ENCODE measurements at places on chromosomes 7 and 10.

DNA sequence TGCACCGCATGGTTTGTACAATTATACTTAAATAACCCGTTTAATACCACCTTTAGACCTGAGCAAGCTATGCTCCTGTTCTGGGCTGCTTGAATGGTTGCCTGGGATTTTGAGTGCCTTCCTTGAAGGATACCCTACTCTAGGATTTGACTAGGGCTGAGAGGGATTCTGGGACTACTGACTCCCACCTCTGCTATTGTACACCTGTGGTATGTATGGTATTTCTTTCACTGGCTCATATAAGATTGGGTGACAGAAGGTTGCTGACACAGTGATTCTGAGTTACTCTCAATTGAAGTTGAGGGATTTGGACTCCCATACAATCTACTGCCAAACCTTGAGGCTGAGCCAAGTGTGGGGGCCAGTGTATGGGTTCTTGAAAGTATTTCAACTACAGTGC lies 494.4 kb upstream of the SEMA3D start:
- DNase-seq = no peak

- no peak for DNase-seq
Observed at GRCh38 chr7:149874644-149875028, 867 bp downstream of the ATP6V0E2 start.

DNA sequence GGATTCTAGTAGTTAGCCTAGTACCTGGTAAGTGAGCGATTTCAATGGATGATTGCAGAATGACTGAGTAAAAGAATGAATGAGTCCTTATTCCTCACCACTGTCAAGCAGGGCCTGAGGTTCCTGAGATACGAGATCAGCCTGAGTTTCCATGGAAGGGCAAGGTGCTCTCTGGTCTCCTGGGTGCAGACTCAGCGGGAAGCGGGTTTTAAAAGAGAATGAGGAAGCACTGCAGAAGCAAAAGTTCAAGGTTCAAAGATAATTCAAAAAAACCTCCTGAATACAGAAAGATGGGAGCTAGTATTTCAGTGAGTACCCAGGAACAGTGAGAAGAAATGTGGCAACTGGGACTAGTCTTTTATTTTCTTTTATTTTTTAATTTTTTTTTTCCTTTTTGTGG lies 4.3 kb downstream of the ZNF3 start:
- no peak for DNase-seq

- no peak for DNase-seq
Observed at GRCh38 chr7:42545049-42545724, 308.2 kb upstream of the GLI3 start.

DNA sequence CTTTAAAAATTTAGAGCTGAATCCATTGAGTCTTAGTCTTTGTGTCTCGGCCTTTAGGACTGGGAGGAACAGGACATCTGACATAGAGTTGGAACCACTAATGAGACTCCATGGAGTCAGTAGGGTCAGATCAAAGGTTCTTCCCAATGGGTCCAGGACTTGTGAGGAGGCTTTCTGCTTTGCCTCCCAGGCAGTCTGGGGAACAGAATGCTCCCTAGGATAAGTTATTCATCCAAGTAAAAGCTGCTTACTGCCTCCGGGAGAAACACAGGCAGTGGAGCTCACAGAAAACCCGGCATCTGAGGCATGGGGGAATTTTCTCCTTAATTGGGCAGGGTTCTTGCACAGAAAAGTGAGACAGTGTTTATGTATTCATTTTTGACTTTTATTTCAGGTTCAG lies 216.4 kb downstream of the SEC23IP start:
- no peak for DNase-seq

DNA sequence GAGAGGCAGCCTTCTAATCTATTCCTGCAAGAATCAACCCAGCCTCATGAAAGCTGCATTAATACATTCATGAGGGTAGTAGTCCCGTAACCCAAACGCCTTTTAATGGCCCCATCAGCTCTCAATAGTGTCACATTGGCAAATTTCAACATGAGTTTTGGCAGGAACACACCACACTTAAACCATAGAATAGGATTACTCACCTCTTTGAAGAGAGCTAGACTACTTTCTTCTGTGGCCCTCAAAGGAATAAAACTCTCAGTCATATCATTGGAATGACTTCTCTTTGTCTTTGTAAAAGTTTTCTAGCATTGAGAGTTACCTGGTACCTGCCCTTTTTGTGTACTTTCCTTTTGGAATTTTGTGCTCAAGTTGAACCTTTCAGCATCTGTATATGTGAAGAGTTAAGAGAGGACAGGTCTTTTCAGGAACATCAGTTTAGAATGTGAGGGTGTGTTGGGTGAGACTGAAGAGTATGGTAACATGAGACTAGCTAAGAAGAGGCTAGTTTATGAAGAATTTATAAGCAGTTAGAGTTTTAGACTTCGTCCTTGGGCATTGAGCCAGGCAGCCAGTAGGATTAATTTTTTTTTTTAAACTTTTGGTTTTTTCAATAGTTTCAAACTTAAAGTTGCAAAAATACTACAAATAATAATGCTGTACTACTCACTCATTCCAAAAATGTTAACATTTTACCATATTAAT lies 92.6 kb downstream of the MLLT10 start:
- no peak for DNase-seq

- no peak for DNase-seq
Observed at GRCh38 chr7:131957338-131958020, 401.1 kb upstream of the PODXL start.

DNA sequence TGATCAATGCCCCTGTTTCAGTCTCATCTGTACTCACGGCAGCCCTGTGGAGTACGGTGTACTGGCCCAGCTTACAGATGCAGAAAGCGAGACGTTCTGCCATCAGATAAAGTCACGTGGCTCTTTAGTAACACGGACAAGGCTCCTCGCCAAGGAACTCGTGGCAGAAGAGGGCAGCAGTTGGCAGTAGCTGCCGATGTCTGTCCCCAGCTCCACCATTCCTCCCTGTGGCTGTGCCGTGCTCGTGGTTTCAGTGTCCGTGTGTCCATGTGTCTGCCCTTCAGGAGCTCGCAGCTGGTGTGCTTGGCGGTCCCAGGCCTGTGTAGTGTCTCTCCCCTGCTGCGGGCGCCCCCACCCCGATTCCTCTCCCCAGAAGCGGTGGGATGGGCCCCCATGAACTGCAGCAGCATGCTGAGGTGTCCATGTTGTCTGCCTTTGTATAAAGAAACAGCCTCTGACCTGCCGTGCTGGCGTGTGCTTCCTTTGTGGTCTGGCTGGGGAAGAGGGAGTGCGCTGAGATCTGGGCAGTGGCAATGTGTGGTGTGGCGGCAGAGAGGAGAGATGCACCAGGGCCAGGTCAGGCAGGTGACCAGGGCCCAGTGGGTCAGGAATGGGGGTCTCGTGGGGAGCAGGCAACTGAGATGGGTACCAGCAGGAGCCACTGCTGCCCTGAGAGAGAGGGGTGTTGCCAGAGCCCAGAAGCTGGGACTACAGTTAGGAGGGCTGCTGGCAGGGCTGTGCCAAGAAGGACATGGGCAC lies 9.8 kb downstream of the RHBDD2 start:
- no peak for DNase-seq

- no peak for DNase-seq
Observed at GRCh38 chr10:90224791-90225566, 523.6 kb downstream of the KIF20B start.
